Stimulated activated naive CD4-positive, alpha-beta T cell treated with Interleukin-2 at 50 U/mL for 16 hours (primary cell): ENCODE measurements at places on chromosomes 2 and 18.

- DNase-seq = no peak
Observed at GRCh38 chr18:47254341-47254939, 3.0 kb upstream of the SKOR2 start.

- DNase-seq = no peak
Observed at GRCh38 chr18:31658670-31659575, 25.5 kb downstream of the B4GALT6 start.

DNA sequence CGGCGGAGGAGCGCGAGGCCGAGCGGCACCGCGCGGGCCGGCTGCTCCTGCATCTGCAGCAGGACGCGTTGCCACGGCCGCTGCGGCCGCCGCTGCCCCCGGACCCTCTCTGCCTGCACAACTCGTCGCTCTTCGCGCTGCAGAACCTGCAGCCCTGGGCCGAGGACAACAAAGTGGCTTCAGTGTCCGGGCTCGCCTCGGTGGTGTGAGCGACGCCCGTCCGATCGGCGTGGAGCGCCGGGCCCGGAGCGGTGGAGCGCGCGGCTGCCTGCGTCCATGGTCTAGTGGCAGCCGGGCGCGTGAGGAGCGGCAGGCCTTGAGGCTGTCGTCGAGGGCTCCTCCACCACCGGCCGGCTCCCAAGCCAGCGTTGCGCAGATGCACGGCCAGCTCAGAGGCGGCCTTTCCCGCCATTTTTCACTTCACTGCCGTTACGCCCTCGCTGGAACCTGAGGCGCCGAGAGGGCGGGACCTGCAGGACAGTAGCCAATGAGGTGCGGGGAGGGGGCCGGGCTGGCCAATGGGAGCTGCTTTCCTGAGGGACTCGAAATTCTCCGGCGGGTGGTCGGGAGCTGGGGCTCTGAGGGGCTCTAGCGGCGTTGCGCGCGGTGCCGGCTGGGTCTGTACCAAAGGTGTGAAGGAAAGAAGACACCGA is 1.9 kb downstream of the TLX2 start:
- DNase-seq = peak; percentile 75

DNA sequence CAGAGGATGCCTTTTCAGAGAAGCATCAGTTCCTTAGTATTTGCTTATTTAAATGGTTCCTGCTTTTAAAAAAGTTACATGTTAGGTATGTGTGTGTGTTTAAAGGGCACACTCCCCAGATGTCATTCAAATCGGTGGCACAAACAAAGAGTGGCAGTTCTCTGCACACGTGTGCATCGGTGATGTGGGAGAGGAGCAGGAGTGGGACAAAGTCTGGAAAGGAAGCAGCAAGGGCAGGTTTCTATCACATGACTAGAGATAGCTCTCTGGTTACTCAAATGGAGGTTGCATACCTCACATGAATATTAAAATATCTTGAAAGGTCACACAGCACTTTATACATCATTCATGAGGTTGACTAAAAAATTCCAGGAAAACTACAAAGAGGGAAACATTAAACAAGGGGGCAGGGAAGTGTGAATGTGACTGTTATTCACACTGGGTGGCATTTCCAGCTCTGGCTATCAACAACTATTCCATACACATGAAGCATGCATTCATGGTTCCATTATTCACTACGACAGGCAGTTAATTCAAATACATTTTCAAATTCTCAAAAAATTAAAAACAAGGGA is 64.7 kb downstream of the SEPTIN10 start:
- no peak for DNase-seq

GRCh38 chr2:206562375-206562774 is 79.9 kb upstream of the FAM237A start:
- DNase-seq = no peak

GRCh38 chr2:209653134-209653533 is 118.5 kb upstream of the UNC80 start:
- DNase-seq = no peak

DNA sequence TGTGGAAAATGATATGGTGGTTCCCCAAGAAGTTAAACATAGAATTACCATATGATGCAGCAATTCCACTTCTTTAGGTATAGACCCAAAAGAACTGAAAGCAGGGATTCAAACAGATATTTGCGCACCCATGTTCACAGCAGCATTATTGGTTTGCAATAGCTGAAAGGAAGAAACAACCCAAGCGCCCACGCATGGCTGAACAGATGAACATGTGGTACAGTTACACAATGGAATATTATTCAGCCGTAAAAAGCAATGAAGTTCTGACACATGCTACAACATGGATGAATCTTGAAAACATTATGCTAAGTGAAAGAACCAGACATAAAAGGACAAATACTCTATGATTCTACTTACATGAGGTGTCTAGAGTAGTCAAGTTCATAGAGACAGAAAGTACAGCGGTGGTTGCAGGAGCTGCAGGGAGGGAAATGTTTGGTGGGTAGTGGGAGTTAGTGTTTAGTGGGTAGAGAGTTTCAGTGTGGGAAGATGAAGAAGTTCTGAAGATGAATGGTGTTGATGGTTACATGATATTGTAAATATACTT is 26.7 kb upstream of the ASPRV1 start:
- peak; percentile 2 for DNase-seq

DNA sequence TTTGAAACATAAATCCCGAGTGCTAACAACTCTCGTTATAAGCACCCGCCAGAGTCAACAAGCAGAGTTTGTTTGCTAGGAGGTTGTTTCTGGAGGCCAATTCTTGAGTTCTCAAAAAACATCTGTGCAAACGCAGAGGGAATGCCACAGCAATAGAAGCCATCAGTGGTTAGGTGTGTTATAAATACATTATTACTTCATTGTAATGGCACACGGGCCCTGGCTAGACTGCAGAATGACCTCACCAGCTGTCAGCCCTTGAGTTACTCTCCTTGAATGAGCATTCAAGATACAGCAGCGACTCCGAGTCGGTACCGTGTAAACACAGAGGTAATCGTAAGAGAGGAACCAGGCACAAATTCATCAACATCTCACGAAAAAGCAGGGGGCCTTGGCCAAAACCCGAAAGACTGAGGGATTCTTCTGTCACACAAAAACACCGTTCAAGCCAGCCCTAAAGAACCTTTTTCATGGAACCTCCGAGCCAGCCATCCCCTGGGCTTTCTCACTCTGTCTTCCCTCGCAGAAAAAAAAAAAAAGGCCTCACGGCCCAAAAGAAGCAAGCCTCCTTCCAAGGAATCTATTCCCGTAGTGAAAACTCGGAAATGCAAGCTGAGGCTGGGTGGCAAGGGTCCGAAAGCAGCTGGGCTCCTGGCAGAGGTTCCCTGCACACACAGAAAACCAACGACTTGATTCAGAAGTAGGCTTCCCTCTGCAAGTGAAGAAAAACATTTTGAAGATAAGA is 133.7 kb upstream of the MEIS1 start:
- DNase-seq = no peak

DNA sequence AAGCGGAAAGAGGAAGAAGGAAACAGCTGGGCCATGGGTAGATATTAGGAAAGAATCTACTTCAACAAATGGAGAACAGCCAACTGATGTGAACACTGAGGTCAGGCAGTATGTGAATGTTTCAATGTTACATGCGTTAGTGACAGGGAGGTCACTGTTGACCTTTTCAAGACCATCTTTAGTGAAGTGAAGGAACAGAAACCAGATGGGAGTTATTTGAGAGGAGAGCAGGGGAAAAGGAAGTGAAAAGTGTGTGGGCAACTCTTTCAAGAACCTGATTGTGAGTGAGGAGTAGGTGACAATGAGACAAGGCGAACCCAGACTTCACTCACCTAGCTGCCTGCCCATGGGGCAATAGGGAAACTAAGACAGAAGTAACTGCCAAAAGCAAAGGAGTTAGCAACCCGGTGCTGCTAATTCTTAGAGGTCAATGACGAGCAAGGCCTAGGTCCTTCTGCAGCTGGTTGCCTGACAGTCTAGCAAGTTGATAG is 67.0 kb downstream of the SP3 start:
- no peak for DNase-seq

DNA sequence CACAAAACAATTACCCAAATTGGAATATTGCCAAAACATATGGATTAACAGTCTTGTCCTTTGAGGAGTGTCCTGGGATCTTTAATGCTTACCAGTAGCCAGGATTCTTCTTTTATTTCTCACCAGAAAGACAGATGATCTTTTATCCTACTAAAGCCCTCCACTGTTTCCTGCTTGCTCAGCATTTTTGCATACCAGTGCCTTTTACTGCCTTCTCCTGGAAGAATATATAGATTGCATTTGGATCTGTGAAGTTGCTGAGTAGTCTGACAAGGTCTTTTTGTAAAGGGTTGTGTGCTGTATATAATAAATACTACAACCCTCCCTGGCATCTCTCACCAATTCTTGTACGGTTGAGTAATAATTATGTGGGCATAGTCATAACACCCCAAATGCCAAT is 652.2 kb downstream of the LRRTM4 start:
- DNase-seq = no peak

DNA sequence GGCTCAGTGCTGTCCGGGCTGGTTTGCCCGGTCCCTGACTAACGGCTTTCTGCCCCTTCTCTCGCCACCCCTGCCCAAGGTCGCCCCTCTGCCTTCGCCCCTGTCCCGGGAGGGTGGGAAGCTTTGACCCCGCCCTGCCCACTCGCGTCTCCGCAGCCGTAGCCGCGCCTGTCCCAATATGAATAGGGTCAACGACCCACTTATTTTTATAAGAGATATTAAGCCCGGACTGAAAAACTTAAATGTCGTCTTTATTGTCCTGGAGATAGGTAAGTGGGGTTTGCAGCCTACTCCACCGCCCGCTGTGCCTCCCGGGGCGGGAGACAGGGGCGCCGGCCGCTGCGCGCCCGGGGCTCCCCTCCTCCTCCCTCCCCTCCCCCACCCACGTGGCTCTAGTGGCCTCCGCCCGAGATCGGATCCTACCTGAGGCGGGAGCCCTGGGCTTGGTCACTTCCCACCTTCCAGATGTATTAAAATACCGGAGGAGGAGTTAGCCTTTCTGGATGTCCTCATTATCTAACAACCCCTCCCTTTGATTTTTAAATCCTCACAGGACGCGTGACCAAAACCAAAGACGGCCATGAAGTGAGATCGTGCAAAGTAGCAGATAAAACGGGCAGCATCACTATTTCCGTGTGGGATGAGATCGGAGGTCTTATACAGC is 633 bp downstream of the NABP1 start:
- DNase-seq = peak; percentile 67

GRCh38 chr2:130870779-130871178 is 34.1 kb downstream of the ARHGEF4 start:
- DNase-seq = no peak

DNA sequence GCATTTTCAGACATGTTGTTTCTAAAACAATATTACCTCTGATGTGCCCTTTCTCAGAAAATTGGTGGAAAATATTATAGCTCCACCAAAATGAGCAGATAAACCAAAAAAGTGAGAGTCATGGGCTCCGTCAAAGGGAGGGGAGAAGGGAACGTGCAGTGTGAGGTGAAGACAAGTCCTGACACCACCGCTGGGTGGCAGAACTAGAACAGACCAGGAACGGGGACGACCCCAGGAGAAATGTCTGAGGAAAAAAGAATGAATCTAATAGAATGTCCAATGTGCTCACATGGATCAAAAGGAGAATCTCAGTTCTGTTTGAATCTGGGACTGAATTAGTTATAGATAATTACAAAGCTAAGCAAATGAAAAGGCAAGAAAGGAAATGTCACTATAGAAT is 22.6 kb upstream of the BCL2 start:
- no peak for DNase-seq

DNA sequence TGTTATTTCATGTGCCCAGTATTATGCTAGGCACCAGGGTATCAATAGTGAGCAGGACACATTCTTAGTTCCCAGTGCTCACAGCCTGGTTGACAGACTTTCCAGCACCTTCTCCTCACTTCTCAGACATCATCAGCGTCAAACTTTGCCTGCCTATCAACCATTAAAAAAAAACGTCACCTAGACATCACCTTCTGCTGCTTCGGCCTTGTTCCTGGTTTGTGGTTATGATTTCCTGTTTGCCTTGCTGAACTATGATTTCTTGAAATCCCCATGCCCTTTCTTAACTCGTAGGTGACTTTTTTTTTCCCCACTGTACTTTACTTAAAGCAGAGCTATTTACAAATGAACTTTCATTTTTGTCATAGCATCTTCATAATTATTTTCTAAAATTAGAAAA is 60.4 kb upstream of the NABP1 start:
- peak; percentile 44 for DNase-seq

DNA sequence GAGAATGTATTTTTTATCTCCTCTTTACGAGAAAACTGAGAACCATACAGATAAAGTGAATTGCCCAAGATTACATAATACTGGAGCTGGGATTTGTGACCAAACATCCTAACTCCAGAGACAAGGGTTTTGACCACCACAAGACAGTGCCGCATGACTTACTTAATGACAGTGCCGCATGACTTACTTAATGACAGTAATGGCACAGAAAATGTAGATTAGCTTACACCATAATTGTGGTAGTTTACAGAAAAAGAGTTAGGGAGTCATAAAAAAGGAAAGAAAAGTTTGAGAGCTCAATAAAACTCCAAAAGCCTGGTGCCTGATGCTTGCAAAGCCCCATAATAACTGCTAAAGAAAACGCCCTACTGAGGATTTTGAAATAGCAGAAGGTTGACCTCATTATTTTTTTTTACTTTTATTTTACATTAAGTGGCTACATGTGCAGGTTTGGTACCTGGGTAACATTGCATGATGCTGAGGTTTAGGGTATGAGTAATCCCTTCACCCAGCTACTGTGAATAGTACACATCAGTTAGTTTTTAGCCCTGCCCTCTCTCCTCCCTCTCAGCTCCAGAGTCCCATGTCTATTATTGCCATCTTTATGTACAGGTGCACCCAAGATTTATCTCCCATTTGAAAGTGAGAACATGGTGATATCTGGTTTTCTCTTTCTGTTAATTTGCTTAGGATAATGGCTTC is 310.0 kb upstream of the UBE2E3 start:
- no peak for DNase-seq

GRCh38 chr2:226526716-226527115 is 272.9 kb downstream of the IRS1 start:
- DNase-seq = no peak

DNA sequence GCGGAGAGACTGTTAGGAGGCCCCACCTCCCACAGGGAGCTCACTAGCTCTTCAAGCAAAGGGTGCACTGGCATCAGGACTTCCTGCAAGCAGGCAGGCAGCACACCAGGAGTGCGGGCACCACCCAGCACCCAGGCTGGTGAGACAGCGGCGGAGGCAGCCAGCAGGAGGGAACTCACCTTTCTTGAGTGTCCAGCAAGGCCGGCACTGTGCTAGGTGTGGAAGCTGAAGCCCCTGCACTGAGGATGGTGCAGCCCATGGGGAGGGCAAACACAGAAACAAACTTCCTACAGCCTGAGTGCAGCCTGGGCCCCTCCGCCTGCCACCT is 100.7 kb upstream of the ID2 start:
- DNase-seq = no peak

DNA sequence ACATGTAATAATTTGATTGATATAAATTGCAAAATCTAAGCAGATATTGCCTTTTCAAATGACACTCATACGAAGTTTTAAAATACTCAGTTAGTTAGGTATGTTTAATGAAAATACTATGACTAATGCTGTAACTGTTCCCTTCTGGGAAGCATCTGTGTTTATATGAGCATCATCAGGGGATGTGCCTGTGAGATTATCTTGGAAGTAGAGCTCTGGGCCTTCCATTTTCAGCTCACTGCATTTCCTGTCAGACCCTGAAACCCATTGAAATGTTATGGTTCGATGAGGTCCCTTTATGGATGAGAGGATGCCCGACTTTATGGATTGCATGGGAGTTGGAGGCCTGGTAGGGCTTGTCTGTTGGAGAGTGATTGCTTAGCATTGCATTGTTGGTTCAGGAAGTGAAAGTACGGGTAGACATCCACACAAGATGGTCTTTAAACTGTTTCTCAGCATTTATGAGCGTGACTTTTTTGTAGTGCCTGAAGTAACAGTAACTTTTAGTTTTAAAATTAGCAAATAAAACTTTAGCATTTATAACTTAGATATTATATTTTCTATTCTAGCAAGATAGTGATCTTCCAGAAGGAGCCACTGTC is 28.7 kb downstream of the ELP2 start:
- DNase-seq = no peak
